ENCODE measurements at places on chromosomes 2 and 18. TPM values are rescaled to one million over a fixed set of nuclear protein-coding genes. Genes with fewer than 3 reads are reported as not detected.

The AOX1 gene
- total RNA-seq, result 2.2 TPM

The RSAD2 gene
- total RNA-seq, result 3.7 TPM

The SPOPL gene
- total RNA-seq, result 28.8 TPM

- H3K4me1 ChIP-seq, result peaks cover 10% of the 10 kb centered on the region
- H3K36me3 ChIP-seq, result no peaks in the 10 kb centered on the region
- H3K4me3 ChIP-seq, result no peak overlapping the region
- no peak overlapping the region for H3K27ac ChIP-seq
These were observed 45.5 kb downstream of the TMEM37 start for GRCh38 chr2:119477113-119477505.

GRCh38 chr18:56843241-56843640, 192.1 kb downstream of the WDR7 start:
- H3K27ac ChIP-seq, result no peak overlapping the region
- no peaks in the 10 kb centered on the region for H3K27me3 ChIP-seq
- no peak for DNase-seq
- no peak overlapping the region for H3K4me3 ChIP-seq

DNA sequence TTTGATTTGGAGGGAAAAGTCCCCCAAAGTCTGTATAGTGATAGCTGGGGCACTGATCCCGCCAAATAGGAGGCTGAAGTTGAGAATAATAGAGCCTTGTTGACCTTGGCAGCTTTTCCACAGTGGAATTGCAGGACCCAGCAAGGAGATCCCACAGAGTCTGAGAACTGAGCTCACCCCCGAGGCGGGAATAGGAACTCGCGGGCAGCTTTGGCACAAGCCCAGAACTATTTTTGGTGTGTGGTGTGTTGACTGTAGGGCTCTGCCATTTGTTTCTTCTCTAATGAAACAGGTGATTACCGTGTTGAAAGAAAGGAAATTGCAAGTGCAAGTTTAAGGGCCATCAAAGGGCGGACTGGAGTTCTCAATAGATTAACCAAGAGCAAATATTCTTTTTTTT, 34.0 kb downstream of the SH3RF3 start:
- peaks cover 5% of the 10 kb centered on the region for H3K4me1 ChIP-seq
- no peak for DNase-seq
- H3K36me3 ChIP-seq, result no peaks in the 10 kb centered on the region
- H3K27me3 ChIP-seq, result peaks cover 38% of the 10 kb centered on the region

GRCh38 chr2:118865106-118865505, 17.7 kb upstream of the EN1 start:
- DNase-seq, result no peak
- H3K27me3 ChIP-seq, result peaks cover 52% of the 10 kb centered on the region
- H3K27ac ChIP-seq, result no peak overlapping the region
- no peak overlapping the region for H3K4me3 ChIP-seq
- no peaks in the 10 kb centered on the region for H3K4me1 ChIP-seq

GRCh38 chr2:130337735-130338325, 4.9 kb upstream of the IMP4 start:
- peak overlapping the region; percentile 95 for H3K27ac ChIP-seq
- H3K36me3 ChIP-seq, result peaks cover 15% of the 10 kb centered on the region
- peak overlapping the region; percentile 81 for H3K4me3 ChIP-seq
- H3K4me1 ChIP-seq, result peaks cover 22% of the 10 kb centered on the region
- H3K27me3 ChIP-seq, result peaks cover 3% of the 10 kb centered on the region

- DNase-seq, result no peak
- no peaks in the 10 kb centered on the region for H3K4me1 ChIP-seq
These were observed 24.8 kb upstream of the GBX2 start for GRCh38 chr2:236193026-236193425.

- H3K4me3 ChIP-seq, result no peak overlapping the region
- no peak for DNase-seq
These were observed 33.8 kb downstream of the TOGARAM2 start for GRCh38 chr2:29014811-29015421.

DNA sequence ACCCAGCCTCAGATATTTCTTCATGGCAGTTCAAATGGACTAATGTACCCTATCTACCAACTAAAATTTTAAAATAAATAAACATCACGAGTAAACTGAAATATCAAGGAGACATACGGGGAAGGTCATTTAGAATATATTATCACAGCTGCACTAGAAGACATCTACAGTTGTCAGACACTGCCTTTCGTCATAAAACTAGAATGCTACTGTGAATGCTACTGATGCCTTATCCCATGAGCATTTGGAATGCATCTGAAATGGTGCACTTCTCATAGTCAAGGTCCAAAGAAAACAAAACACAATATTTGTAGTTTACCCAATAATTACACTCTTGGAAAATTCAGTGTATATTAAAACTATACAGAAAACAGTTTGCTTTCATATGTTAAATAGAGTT, 165.2 kb downstream of the MREG start:
- no peak overlapping the region for H3K27ac ChIP-seq
- H3K36me3 ChIP-seq, result no peaks in the 10 kb centered on the region
- H3K4me1 ChIP-seq, result no peaks in the 10 kb centered on the region
- no peak overlapping the region for H3K4me3 ChIP-seq
- no peaks in the 10 kb centered on the region for H3K27me3 ChIP-seq

DNA sequence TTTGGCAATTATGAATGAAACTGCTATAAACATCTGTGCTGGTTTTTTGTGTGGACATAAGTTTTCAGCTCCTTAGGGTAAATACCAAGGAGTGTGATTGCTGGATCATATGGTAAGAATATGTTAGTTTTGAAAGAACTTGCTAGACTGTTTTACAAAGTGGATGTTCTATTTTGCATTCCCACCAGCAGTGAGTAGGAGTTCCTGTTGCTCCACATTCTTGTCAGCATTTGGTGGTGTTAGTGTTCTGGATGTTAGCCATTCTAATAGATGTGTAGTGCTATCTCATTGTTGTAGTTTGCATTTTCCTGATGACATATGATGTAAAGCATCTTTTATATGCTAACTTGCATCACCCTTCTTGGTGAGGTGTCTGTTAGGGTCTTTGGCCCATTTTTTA, 304.6 kb downstream of the NUP35 start:
- H3K27me3 ChIP-seq, result no peaks in the 10 kb centered on the region
- H3K4me3 ChIP-seq, result no peak overlapping the region
- H3K36me3 ChIP-seq, result peaks cover 2% of the 10 kb centered on the region
- no peaks in the 10 kb centered on the region for H3K4me1 ChIP-seq
- no peak overlapping the region for H3K27ac ChIP-seq
